ENCODE measurements at places on chromosomes 16 and 17. TPM values are rescaled to one million over a fixed set of nuclear protein-coding genes. Genes with fewer than 3 reads are reported as not detected.

- H3K4me3 ChIP-seq = no peak overlapping the region
- H3K27ac ChIP-seq = no peak overlapping the region
- H3K4me1 ChIP-seq = peaks cover 10% of the 10 kb centered on the region
- DNase-seq = peak; percentile 41
- no peaks in the 10 kb centered on the region for H3K36me3 ChIP-seq
These were observed 254.5 kb upstream of the CACNG5 start for GRCh38 chr17:66580184-66580955.

- no peak for DNase-seq
- peaks cover 84% of the 10 kb centered on the region for H3K4me1 ChIP-seq
- no peaks in the 10 kb centered on the region for H3K27me3 ChIP-seq
- H3K4me3 ChIP-seq = peak overlapping the region; percentile 83
- peak overlapping the region; percentile 99 for H3K27ac ChIP-seq
These were observed 1.2 kb downstream of the BCAR1 start for GRCh38 chr16:75250089-75250808.

GRCh38 chr17:62668091-62668804 lies 40.8 kb downstream of the MRC2 start:
- no peaks in the 10 kb centered on the region for H3K27me3 ChIP-seq
- H3K27ac ChIP-seq = no peak overlapping the region
- peaks cover 11% of the 10 kb centered on the region for H3K36me3 ChIP-seq
- H3K4me1 ChIP-seq = peaks cover 5% of the 10 kb centered on the region
- DNase-seq = no peak

DNA sequence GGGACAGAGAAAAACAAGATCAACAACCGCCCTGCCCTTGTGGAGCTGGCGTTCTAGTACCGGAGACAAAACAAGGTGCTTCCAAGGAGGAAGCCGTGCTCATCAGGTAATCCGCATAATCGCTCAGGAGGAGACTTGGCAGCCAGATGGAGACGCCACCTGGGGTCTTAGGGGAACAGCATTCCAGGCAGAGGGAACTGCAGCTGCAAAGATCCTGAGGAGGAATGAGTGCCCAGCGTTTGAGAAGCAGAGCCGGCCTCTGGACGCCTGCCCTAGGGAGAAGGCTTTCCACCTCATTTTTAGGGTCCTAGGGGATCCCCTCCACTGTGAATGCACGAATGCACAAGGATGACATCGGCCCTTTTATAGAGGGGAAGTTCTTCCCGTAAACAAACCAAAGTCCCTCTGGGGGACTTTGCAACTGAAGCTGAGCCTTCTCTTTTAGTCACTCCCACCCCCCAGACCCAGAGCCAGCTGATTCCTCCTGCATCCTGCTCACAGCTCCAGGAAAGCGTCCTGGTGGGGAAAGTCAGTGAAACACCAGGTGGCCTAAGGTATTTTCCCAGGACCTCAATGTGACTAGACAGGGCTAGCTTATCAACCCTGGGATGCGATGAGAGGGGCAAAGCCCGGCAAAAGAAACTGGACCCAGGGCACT lies 13.2 kb upstream of the MPRIP start:
- peaks cover 45% of the 10 kb centered on the region for H3K4me1 ChIP-seq
- H3K4me3 ChIP-seq = no peak overlapping the region
- H3K36me3 ChIP-seq = no peaks in the 10 kb centered on the region
- no peaks in the 10 kb centered on the region for H3K27me3 ChIP-seq
- no peak overlapping the region for H3K27ac ChIP-seq

- no peaks in the 10 kb centered on the region for H3K27me3 ChIP-seq
- H3K36me3 ChIP-seq = no peaks in the 10 kb centered on the region
- H3K4me1 ChIP-seq = peaks cover 27% of the 10 kb centered on the region
- no peak overlapping the region for H3K27ac ChIP-seq
- DNase-seq = no peak
- no peak overlapping the region for H3K4me3 ChIP-seq
These were observed 49.2 kb downstream of the SREBF1 start for GRCh38 chr17:17787568-17787967.

GRCh38 chr16:54135361-54136275 lies 151.0 kb downstream of the IRX3 start:
- DNase-seq = peak; percentile 74
- no peaks in the 10 kb centered on the region for H3K36me3 ChIP-seq
- peak overlapping the region; percentile 84 for H3K27ac ChIP-seq
- H3K4me3 ChIP-seq = no peak overlapping the region
- peaks cover 2% of the 10 kb centered on the region for H3K27me3 ChIP-seq

DNA sequence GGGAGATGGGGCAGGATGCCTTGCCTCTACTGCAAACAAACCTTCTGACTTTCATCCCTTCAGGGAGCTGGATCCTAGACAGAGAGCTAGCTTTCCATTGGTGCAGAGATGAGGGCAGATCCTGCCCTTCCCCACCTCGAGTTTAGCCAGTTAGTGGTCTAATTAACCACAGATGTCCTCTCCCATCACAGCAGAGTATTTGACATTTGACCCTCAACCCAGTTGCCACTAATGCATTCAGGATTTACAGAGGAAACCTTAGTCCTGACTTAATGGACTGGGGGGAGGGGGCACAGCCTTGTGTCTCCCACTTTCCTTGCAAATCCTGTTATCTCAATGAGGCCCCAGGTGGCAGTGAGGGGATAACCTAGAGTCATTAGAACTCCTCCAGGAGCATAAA lies 10.2 kb downstream of the PIP4K2B start:
- peaks cover 15% of the 10 kb centered on the region for H3K4me1 ChIP-seq
- H3K27me3 ChIP-seq = no peaks in the 10 kb centered on the region
- no peak overlapping the region for H3K27ac ChIP-seq
- no peak for DNase-seq
- H3K4me3 ChIP-seq = no peak overlapping the region
- H3K36me3 ChIP-seq = peaks cover 16% of the 10 kb centered on the region

GRCh38 chr17:7523033-7523432 lies 25.8 kb upstream of the TNFSF12 start:
- H3K27me3 ChIP-seq = no peaks in the 10 kb centered on the region
- H3K4me1 ChIP-seq = no peaks in the 10 kb centered on the region
- DNase-seq = no peak
- H3K4me3 ChIP-seq = no peak overlapping the region
- no peak overlapping the region for H3K27ac ChIP-seq

DNA sequence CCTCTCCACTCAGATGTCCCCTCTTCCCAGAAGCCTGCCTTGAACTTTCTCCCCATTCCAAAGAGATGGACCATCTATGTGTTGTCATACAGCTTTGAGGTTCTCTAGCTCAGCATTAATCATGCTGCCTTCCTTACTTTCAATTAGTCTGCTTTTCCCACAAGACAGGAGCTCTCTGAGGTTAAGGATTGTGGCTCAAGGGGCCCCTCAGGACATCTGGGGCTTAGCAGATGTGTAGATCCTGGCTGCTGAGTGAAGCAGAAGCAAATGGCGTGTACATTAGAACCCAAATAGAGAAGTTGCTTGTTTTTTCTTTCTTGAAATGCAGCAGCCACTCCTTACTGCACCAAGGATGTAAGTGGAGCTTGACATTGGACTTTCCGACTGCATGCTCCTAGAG lies 330.5 kb upstream of the TNRC6C start:
- DNase-seq = no peak
- H3K36me3 ChIP-seq = no peaks in the 10 kb centered on the region
- no peaks in the 10 kb centered on the region for H3K4me1 ChIP-seq
- H3K27ac ChIP-seq = no peak overlapping the region
- H3K4me3 ChIP-seq = no peak overlapping the region

DNA sequence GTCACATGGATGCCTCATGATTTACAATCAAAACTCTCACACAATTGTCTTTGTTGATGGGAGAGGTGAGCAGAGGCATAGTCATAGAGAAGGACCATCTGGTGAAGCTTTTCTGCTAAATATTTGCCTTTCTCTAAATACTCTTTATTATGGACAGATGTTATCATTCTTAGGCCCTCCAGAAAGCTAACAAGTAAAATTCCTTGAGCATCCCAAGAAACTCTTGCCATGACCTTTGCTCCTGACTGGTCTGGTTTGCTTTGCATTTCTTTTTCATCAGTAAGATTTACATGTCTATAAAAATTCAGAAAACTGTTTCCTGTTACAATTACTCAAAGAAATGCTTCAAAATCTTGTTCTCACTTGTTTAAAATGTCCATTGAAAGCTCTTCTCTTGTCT lies 1336.6 kb upstream of the CDH8 start:
- no peaks in the 10 kb centered on the region for H3K36me3 ChIP-seq
- no peak for DNase-seq
- H3K27ac ChIP-seq = no peak overlapping the region
- H3K27me3 ChIP-seq = no peaks in the 10 kb centered on the region
- H3K4me3 ChIP-seq = no peak overlapping the region
- H3K4me1 ChIP-seq = no peaks in the 10 kb centered on the region

DNA sequence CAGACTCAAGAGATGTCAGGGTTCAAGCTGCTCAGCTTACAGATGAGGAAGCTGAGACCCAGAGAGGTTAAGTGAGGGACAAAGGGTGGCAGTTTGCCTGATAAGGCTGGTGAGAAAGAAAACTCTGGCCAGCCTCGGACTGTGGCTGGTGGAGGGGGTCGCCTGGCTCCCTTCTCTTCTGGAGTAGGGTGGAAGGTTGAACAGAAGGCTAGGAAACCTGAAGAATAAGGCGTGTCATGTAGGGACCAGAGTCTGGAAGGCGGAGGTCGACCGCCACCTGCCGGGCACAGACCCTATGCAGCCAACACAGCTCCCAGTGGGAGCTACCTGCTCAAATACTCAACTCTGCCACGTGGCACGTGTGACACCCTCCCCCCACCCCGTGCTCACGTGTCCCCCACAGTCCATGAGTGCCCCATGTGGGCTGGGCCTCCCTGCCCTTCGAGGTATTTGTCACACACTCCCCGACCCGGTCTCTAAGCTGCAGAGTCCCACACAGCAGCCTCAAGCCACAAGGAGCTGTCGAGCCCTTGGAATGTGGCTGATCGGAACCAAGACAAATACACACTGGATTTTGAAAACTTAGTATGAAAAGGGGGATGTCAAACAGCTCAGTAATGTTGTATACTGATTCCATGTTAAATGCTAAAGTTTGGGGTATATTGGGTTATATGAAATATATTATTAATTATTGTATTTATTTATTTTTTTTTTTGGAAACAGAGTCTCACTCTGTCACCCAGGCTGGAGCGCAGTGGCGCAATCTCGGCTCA lies 11.8 kb downstream of the HID1 start:
- no peaks in the 10 kb centered on the region for H3K36me3 ChIP-seq
- peaks cover 5% of the 10 kb centered on the region for H3K4me1 ChIP-seq
- H3K4me3 ChIP-seq = no peak overlapping the region

- no peak overlapping the region for H3K4me3 ChIP-seq
- H3K36me3 ChIP-seq = no peaks in the 10 kb centered on the region
- H3K4me1 ChIP-seq = peaks cover 7% of the 10 kb centered on the region
- no peak overlapping the region for H3K27ac ChIP-seq
- DNase-seq = peak; percentile 35
These were observed 148.7 kb upstream of the ZFHX3 start for GRCh38 chr16:73196670-73197069.

- H3K4me3 ChIP-seq = no peak overlapping the region
- no peaks in the 10 kb centered on the region for H3K27me3 ChIP-seq
These were observed 225.9 kb upstream of the EEF2KMT start for GRCh38 chr16:5323284-5324141.

DNA sequence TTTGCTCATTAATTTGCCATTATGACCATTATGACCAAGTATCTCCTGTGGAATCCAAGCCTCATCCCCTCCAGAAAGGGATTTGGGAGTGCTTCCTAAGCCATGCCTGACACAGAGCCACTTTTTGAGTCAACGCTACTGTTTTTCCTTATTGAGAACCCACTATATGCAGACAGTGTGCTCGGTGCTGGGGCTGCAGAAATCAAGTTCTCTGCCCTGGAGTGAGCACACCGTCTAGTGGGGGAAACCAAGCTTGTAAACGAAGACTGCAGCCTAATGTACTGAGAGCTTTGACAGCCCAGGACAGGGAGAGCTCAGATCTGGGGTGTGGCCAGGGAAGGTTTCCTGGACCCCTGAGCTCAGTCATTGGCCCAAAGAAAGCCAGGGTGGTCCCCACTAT lies 111.0 kb downstream of the ENGASE start:
- no peaks in the 10 kb centered on the region for H3K36me3 ChIP-seq
- no peak overlapping the region for H3K4me3 ChIP-seq
- H3K27me3 ChIP-seq = peaks cover 22% of the 10 kb centered on the region
- DNase-seq = no peak

DNA sequence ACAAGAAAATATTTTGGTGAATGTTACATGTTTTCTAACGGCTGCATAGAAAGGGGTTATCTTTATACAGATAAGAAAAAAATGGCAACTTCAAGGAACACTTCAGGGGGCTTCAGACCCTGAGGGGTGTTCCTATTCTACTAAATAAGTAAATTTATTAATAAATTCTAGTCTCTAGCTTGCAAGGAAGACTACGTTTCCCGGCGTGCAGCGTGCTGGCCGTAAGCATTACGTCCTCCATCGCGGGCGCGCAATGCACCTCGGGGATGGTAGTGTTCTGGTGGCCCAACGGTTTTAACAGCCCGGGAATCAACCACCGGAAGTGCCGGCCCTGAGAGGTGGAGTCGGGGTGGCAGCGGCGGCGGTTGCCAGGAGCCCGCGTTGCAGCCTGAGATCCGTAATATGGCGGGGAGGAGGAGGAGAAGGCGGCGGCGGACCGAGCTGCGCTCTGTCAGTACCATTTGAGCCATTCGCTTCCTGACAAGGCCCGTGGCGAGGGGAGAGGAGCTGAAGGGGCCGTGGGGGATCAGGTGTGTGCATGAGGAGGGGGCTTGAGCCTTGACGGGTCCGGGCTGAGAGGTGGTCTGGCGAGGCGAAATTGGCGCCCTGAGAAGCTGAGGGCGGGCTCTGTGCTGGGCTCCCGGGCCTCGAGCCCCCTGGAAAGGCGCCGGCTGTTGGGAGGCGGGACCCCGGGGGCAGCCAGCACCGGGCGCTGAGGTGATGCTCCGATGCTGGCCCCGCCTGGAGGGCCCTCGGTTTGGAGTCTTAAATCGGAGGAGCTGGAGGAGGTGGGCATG lies at the start of gene CCP110:
TSS of gene CCP110 (plus strand) at position 384 of the 797 bp plus-strand sequence. CDS start 3,940 bp downstream, outside the sequence.
- H3K4me1 ChIP-seq = peaks cover 6% of the 10 kb centered on the region
- H3K36me3 ChIP-seq = no peaks in the 10 kb centered on the region
- H3K27ac ChIP-seq = peak within 1 kb of the TSS; percentile 67
- peak within 1 kb of the TSS; percentile 90 for H3K4me3 ChIP-seq

DNA sequence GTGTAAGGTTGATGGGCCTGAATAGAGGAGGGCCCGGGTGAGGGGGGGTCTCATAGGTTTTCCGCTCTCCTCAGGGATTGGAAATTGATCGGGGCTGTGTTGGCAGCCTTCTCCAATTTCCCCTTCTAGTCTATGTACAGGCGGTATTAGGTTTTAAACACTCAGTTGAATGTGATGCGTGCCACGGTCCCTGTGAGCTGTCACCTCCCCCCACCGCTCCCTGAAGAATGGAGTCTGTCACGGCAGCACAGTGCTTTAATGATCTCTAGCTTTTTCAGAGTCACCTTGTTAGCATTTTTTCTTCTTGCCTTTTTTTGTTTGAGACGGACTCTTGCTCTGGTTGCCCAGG lies 800 bp downstream of the COX4I1 start:
- H3K36me3 ChIP-seq = peaks cover 39% of the 10 kb centered on the region
- H3K27me3 ChIP-seq = no peaks in the 10 kb centered on the region
- H3K4me3 ChIP-seq = peak overlapping the region; percentile 94
- H3K27ac ChIP-seq = peak overlapping the region; percentile 90
- peak; percentile 15 for DNase-seq
- H3K4me1 ChIP-seq = peaks cover 7% of the 10 kb centered on the region

- H3K27ac ChIP-seq = no peak overlapping the region
- H3K4me1 ChIP-seq = no peaks in the 10 kb centered on the region
- no peak overlapping the region for H3K4me3 ChIP-seq
- H3K36me3 ChIP-seq = no peaks in the 10 kb centered on the region
These were observed 8.8 kb downstream of the FAM171A2 start for GRCh38 chr17:44354582-44355561.

The CD300A gene
- not detected for total RNA-seq

The SOST gene
- total RNA-seq = not detected

The SPATA22 gene
- not detected for total RNA-seq

The TVP23C gene
- 30.8 TPM for total RNA-seq

The SEPTIN12 gene
- total RNA-seq = 4.4 TPM

The CCL1 gene
- total RNA-seq = not detected
